NCI-H82 (cell line): ENCODE measurements at places on chromosomes 4 and X.

- peak; percentile 64 for DNase-seq
These were observed 7.0 kb upstream of the TXK start for GRCh38 chr4:48141048-48141447.

DNA sequence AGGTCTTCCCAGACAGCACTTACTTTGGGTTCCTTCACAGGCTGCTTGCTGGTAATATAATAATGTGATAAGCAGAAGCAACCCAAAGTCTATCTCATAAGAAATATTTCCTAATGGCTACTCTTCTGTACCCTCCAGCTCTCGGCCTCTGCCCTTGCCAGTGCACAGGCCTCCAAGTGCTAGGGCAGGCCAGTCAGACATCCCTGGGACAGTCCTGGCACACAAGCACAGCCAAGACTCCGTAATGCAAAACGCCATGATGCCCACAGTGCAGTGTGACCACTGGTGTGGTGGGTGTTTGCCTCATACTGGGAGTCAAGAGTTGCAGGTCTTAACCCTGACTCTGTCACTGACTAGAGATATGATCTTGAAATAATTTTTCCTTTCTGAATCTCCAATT is 35.1 kb downstream of the RNF150 start:
- DNase-seq = no peak

- no peak for DNase-seq
These were observed 411.3 kb downstream of the FAT4 start for GRCh38 chr4:125725957-125726525.

DNA sequence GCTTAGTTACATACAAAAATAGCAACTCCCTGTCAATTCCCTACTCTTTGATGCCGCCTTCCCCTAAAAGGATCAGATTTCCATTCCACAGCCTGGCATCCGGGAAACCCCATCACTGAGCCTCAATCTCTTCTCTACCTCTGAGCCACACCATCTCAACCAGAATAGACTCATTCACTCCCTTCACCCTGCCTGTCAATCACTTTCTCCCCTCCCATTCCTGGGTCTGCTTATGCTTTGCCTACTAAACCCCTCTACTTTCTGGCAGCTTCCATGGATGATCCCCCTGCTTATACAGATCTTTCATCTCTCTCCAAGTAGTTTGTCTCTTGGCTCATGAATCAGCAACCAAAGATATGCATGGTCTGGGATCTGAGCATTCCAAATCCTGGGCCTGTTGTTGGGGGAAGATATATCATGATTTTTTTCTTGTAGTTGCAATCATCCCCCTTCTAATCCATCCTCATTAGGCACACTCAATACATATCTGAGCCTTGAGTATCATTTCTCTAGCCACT is 2.6 kb downstream of the AMER1 start:
- no peak for DNase-seq

GRCh38 chrX:55702671-55703070 is 14.9 kb upstream of the RRAGB start:
- DNase-seq = no peak

- DNase-seq = no peak
These were observed 66.4 kb upstream of the HHIP start for GRCh38 chr4:144579411-144580030.

DNA sequence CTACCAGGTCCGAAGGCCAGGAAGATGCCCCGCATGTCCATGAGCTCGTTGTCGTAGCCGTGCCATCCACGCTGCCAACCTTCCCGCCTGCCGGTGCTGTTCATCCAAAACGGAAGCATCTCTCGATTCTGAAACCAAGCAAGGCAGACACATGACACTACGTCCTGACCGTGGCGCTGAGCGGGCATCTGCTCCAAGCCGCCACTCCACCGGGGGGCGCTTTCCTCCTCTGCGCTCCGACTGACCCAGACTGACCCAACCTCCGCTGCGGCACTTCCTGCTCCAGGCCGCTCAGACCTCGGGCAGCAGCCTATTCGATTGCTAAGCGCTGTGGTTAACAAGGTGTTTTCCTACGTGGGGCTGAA is 120.5 kb downstream of the ENPP6 start:
- DNase-seq = no peak

DNA sequence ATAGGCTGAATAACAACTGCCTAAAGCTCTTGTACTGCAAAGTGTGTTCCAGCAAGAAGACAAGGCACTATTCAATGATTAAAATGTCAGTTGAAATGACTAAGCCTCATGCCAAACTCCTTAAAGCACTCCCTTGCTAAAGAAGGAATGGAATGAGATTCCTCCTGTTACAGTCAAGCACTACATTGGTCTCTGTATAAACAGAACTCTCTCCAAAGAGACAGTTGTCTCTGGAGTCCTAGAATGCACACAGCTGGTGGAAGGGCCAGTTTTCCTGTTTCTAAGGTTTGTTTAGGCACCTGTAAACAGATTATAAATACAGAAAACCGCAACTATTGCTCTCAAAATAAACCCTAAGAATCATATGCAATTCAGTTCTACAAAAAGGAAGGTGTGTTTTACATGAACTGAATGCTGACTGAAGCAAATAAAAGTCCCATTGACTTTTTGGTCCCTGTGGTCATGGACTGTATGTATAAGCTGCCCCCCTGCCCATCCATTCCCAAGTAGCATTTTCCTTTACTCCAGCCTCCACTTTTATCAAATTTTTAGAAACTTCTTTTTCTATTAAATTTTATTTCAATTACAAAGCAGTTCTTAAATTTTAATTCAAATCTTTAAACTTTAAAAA is 47.0 kb downstream of the FAT1 start:
- no peak for DNase-seq

DNA sequence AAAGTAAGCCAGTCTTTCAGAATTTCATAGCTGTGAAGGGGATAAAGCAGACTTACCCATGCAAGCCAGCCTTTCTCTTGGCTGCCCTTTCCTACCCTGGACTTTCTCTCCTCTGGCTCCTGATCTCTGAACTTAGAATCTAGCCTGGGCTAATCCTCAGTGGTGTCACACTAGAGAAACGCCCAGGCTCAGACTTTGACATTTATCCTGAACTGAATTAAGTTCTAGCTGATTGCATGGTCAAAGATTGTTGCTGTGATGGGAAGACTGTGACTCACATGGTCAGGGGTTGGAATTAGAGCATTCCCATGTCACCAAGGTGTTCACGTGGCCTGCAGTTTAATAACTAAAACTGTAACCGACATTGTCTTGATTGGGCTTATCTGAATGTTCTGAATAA is 469.5 kb upstream of the FAT1 start:
- no peak for DNase-seq

DNA sequence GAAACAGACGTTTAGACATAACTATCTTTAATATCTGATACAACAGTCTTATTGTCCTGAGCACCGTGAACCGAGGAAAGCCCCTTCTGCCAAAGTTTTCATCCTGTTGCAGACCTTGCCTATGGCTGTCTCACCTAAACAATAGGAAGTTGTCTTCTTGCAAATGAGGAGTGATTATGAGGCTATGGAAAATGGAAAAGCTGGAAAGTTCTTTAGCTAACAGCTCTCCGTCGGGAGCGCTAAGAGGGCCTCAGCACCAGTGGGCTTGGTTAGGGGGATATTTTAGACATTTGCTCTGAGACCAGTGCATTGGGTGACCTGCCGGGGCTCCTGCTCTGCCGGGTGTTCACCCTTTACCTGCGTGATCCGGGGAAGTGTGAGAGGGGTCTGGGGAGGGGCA is 28.4 kb downstream of the TMEM131L start:
- DNase-seq = no peak

DNA sequence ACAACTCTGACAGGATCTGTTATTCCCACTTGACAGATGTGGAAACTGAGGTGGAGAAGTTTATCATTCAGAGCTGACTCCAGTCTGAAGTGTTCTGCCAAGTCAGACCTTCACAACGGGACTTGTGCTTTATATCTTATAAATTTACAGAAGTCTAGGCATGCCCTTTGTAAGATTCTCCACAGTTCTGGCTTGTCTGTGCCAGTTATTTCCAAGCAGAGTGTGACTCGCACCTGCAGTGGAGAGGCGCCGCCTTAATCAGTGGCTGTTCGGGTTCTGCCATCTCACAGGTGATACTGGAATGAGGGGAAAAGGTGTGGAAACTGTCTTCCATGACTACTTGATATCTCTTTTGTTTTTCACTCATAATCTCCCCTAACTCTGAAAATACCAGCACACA is 63.2 kb downstream of the CPEB2 start:
- DNase-seq = no peak

DNA sequence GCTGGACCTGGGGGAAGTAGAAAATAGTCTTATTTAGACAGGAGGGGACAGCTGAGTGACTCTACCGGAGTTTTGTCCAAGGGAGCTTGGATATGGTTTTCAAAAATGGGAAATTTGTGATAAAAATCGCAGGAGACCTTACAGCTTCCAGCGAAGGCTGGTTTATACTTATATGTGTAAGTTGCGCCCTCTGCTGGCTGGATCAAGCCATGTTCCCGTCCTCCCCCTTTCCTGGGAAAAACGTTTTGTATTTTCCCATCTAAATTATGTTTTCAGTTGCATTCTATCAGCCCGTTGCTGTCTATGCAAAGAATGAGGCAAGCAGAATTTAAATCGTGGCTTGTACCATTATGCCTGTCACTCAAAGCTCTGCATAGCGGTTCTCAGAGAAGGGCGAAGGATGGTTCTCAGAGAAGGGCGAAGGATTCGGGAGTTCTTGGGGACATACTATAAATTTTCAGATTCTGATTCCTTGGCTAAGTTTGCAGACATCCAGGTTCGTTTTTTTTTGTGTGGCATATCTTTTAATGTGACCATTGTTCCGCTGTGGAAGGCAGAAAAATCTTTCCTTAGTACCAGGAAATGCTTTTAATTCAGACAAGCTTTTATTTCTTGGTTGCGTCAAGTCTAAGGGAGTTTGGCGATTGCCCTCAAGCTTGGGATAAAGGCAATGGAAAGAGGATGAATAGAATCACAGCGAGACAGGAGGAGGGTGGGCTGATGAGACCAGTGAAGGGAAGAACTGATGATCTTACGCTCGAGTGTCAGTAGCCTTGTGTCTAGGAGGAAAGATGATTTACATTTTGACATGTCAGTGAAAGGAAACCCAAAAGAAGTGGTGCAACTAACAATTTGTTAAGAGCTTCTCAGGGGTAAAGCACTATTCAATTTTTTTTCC is 128.5 kb upstream of the ARX start:
- DNase-seq = peak; percentile 79

DNA sequence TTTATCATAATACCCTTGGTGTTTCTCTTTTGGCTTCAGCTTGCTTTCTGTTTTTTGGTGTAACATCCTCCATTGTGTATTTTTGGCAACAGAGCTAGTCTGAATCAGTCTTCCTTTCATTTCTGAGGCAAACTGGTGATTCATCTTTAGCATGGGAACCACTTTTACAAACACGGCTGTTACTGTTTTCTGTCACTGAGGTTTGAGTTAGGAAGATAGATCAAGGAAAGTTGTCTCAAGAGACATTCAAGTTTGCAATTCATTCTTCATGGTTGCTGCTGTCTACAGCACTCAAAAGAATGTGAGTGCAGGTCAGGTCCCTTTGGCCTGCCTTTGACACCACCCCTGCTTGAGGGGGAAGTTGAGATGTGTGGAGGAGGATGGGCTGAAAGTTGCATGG is 36.3 kb downstream of the IL21 start:
- DNase-seq = no peak

- no peak for DNase-seq
These were observed 200.1 kb downstream of the NPNT start for GRCh38 chr4:106095408-106095807.

GRCh38 chr4:61517144-61517543 is 317.0 kb downstream of the ADGRL3 start:
- no peak for DNase-seq

DNA sequence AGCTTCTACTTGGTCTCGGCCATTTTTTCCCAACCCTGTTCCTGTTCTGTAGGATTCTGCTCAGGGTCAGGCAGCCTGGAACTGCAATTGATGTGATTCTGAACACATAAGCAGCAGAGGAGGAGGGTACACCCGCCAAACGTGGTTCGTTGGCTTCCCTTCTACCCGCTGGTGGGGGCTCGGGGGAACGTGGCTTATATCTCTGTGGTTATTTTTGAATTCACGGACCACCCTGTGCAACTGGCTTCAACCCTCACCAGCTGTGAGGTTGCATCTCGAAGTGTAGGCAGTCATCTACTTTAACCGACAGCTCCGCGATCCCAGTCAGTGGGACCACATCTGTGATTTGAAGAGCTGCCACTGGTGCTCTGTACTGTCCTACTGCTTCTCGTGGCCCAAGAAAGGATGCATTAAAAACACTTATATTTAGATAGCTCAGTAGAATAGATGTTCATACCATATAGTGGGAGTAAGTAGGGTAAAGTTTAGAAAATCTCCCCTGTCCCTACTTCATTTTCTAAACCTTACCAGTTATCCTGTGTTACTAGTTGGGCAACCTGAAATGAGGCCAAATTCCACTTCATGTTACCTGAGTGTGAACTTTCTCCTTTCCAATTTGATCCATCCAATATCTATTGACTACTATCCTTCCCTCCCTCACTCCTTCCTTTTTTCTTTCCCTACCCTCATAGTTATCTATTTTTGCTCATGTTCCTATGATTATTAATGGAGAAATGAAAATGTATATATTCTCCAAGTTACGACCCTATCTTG is 80.4 kb upstream of the BCOR start:
- no peak for DNase-seq

DNA sequence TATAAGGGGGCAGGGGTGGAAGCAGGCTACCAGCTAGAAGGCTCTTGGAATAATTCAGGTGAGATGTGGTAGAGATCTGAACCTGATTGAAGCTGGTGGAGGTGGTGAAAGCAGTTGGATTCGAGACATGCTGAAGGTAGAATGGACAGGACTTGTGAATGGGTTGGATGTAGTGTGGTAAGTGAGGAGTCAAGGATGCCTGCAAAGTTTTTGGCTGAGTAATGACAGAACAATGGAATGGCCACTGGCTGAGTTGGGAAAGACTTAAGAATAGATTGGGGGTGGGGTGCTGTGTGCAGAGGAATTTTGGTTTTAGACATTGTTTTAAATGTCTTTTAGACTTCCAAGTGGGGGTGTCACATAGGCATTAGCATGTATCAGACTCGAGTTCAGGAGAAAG is 33.5 kb downstream of the HPF1 start:
- no peak for DNase-seq

GRCh38 chrX:69137371-69138117 is 27.7 kb downstream of the PJA1 start:
- no peak for DNase-seq

GRCh38 chr4:177308125-177308524 is 1.5 kb upstream of the NEIL3 start:
- DNase-seq = no peak

DNA sequence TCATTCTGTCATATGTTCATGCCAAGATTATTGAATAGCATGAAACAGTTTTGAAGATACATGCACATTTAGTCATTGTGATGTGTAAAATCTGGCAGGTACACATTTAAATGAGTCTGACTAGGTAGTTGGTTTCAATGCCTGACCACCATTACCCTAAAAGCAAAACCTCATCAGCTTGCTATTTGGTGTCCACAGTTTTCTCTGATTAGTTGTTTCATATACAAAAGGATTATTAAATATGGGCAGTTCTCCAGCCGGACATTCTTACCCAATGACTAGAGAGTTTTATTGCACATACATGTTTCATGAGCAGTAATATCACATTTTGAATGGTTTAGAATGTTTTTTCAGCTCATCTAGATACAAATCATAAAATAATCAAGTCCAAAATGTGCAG is 23.7 kb downstream of the DCHS2 start:
- DNase-seq = no peak

- no peak for DNase-seq
These were observed 3.8 kb upstream of the TBC1D14 start for GRCh38 chr4:6905516-6906445.
